Stimulated activated CD4-positive, alpha-beta T cell treated with anti-CD3 and anti-CD28 coated beads, Interleukin-15, amount 100 ng/mL, for 24 hours (primary cell): ENCODE measurements at places on chromosomes 16 and 17.

GRCh38 chr17:40309031-40309948 is at the start of gene RARA:
RARA (plus strand) TSS chr17:40309180; CDS start chr17:40331219, 22,039 bp downstream.
- DNase-seq = peak; percentile 25

DNA sequence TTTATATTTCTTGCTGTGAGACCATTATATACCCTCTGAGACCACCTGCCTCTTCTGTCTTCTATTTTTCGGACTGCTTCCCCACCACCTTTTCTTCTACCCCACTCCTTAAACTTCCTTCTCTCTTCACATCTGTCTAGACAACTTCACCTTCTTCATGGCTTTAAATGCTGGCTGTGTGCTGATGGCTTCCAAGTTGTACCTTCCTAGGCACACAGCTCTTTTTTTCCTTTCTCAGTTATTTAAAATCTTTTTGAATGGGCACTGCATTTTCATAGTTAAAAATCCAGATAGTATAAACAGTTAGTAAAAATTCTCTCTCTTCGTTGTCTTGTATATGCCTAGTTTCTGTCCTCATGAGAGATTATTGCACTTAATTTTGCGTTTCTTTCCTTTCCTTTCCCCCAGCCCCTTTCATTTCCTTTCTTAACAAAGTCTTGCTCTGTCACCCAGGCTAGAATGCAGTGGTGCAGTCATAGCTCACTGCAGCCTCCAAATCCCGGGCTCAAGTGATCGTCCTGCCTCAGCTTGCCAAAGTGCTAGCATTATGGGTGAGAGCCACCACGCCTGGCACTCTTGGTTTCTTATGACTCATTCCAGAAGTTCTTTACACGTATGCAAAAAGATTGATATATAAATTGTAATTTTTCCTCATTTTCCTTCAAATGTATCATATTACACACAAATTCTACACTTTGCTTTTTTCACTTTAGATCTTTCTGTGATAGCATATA is 114.3 kb downstream of the NPIPB5 start:
- DNase-seq = peak; percentile 5

- no peak for DNase-seq
Measured at GRCh38 chr17:13510062-13510461, 91.7 kb downstream of the HS3ST3A1 start.

DNA sequence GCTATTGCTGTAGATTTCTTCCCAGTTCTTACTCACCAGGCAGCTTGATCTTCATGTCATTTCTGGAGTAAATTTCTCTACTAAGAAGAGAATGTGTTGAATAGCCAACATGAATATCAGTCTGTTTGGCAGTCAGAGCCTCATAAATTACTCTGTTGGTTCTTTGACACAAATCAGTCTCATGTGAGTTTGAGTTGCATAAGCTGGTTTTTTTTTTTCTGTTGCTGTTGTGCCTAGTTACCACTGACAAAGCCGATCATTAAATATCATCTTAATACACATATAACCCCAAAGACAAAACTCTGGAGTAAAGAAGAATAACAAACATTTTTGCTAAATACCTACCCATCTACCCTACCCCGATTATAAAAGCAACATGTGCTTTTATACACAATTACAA is 240.5 kb upstream of the KCNJ16 start:
- DNase-seq = no peak

DNA sequence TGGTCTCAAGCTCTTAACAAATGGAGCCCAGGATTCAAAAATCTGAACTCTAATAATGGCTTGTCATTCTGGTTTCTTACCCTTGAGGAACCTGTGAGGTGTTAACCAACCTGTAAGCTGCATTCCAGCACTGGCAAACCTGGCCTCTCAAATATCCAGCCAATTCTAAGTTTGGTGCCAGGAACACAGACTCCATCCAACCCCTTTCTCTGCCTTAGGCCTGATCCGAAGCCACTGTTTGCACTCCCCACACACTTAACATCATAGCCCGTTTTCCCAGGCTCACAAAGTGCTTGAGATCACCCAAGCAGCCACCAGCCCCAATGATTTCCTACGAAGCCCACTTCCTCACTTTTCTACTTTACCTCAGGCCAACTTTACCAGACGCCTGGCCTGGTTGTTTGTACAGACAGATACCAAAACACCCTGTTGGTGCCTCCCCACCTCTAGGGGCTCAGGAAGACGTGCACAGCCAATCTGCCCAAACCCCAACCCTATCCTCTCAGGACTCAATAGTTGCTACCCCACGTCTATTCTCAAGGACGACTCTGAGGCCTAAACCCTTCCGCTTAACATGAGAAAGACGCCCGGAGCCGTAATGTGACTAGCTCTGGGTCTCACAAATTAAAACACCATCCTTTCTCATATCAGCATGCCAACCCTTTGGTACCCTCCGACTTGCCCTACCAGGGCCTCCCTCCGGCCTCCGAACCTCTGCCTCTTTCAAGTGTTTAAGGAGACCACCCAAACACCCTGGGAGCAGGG is 3.2 kb upstream of the PER1 start:
- no peak for DNase-seq

DNA sequence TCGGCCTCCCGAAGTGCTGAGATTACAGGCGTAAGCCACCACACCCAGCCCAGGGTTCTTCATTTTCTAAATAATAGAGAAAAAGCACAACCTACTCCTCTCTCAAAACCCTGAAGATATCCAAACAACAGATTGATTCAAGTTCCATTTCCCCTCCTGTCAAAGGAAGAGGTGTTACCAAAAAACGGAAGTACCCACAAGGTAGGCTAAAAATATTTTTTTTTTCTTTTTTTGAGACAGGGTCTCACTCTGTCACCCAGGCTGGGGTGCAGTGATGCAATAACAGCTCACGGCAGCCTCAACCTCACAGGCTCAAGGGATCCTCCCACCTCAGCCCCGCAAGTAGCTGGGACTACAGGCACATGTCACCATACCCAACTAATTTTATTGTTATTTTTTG is 18.9 kb downstream of the UTP6 start:
- DNase-seq = no peak

GRCh38 chr17:5446786-5447185 is 7.8 kb upstream of the C1QBP start:
- no peak for DNase-seq

GRCh38 chr17:80918731-80919130 is 72.9 kb upstream of the CHMP6 start:
- no peak for DNase-seq

- no peak for DNase-seq
Measured at GRCh38 chr17:34368946-34369500, 6.0 kb upstream of the CCL1 start.

DNA sequence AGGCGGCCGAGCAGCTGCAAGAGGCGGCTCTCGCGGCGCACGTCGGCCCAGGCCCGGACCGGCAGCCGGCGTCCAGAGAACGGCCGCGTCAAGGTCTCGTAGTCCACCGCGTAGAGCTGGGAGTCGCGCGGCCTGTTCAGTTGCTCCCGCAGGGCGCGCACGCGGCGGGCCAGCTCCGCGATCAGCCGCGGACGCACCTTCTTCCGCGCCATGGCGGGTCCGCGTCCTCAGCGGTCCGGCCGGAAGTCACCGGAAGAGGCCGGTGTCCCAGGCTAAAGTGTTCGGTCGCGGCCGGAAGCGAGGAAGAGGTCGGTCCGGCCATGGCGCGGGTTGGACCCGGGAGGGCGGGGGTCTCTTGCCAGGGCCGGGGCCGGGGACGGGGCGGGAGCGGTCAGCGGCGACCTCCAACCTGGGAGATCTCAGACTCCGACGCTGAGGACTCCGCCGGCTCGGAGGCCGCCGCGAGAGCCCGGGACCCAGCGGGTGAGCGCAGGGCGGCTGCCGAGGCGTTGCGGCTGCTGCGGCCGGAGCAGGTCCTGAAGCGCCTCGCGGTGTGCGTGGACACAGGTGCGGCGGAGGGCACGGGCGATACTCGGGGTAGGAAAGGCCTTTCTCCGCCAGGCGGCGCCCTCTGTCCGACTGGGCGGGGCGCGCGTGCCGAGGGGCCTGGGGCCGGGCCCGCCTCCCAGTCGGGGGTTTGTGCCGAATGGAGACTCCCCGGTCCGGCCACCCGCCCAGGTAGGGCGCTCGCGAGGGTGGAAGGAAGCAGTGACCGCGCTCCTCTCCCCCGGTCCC is at the start of gene MRPS34:
MRPS34 (minus strand) TSS at position 227 of the 795 bp plus-strand sequence; CDS start at position 212, 15 bp downstream.
- DNase-seq = peak; percentile 89

DNA sequence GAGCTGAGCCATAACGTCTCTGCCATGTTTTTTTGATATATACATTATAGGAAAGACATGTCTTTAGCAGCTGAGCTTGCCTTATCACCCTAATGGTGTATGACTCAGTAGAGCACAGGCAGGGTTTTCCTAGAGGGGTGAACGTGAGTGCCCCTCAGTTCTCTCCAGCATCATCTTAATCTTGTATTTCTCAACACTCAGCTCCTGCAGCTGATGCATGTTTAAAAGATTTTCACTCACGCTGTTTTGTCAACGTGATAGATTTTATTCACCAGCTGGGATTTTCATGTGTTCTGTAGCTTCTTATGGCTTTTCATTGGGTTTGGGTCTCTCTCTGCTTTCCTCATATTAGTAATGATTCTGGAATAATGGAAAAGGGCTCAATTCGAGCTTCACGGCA is 186.0 kb upstream of the PMFBP1 start:
- DNase-seq = no peak

- no peak for DNase-seq
Measured at GRCh38 chr16:9446471-9447194, 355.2 kb downstream of the HAPSTR1 start.

GRCh38 chr17:75875182-75875939 is 3.0 kb downstream of the TRIM47 start:
- DNase-seq = no peak

GRCh38 chr16:9422762-9423513 is 331.5 kb downstream of the HAPSTR1 start:
- DNase-seq = no peak

- no peak for DNase-seq
Measured at GRCh38 chr17:82911822-82912221, 72.0 kb upstream of the ZNF750 start.

DNA sequence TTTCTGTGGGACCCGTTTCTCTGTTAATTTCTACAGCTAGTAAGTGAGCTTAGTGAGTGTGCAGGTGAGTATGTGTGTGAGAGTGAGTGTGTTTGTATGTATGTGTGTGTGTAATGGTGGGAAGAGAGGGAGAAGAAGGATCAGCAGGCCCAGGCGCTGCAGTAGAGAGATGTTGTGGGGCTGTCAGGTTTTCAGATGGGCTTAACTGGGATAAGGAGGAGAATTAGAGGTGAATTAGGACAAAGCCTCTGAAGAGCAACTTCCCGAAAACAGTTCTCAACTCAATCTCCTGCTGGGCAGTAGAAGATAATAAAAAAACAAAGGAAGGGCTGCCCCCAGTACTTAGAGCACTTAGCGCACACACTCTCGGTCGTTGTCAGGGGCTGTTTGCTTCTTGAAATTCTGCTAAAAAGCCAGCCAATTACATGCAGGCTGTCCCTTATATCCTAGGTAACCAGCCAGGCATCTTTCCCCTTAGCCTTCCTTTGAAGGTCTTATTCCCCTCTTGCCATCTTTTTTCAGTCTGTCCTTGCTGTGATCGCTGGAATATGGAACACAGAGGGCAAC is 63.4 kb downstream of the CLEC16A start:
- no peak for DNase-seq

DNA sequence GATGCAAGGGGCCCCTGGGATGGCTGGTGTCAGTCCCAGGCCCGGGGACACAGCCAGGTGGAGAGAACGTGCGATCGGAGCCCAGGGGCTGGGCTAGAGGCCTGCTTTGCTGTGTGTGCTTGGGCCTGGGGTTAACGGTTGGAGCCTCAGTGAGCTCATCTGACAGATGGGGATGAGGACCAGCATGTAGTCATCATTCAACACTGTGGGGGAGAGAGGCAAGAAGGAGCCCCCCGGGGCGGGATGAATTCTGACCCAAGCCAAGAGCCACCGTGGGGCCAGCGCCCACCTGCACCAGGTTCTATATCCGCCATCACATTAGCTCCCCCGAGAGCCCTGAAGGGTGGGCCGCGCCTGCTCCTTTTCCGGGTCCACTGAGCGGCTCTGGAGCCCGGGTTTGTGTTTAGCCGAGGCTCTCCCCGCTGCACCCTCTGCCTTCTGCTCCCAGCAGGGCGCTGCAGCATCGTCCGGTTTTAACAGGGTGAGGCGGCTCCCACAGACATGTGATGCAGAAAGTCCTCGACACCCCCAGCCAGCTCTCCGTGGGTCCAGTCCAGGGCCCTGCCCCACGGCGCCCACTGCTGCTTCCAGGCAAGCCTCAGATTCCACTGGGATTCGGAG is 365.7 kb downstream of the SEC14L1 start:
- no peak for DNase-seq

DNA sequence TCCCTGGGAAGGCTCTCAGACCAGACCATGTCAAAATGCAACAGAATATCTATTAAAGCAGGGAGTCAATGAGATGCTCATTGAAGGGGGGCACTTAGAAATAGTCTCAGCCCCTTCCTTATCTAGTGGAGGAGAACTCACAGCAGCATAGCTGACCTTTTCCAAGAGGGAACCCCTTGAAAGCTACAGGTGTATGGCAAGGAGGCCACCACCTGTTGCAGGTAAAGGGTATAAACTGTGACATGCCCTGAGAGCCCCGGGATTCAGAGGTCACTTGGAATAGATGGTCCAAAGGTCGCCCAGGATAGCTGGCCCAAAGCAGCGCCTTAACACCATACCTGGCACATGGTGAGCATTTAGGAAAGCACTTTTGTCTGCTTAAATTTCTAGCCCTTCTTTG is 120.2 kb upstream of the RPL38 start:
- no peak for DNase-seq

DNA sequence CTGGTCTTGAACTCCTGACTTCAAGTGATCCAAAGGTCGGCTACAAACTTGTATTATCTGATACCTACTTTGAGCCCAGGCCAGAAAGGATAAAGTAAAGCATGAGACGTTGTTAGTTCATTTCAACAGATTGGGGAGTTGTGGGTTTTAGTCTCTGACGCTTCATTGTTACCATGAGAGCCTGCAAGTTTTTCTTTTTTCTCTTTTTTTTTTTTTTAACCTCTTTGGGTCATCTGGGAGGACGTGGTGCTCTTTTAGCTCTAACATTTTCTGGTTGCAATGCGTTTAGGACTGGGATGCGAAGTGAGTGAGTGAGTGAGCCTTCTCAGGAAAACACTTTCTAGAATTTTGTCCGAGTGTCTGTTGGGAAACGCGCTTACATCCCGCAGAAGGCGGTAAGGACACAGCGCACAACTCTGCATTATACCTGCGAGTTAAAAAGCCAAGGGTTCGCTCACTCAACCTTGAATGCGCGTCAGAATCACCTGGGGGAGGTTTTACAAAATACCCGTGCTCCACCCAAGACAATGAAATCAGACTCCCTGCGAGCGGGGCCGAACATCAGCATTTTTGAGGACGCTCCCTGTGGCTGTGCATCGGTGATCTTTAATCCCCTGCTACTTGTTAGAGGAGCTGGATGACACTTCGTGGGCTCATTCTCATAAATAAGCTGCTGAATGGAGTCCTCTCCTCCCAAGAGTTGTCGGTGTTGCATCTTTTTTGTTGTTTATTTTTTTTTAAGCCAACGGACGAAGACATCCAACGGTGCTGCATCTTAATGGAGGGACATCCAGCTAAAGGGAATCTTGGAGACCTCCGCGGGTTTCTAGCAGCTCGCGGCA is 629 bp upstream of the RNF135 start:
- peak; percentile 32 for DNase-seq
